ENCODE measurements at places on chromosomes 6 and 20.

GRCh38 chr20:11882651-11883050 is 35.0 kb upstream of the BTBD3 start:
- no peak for DNase-seq

DNA sequence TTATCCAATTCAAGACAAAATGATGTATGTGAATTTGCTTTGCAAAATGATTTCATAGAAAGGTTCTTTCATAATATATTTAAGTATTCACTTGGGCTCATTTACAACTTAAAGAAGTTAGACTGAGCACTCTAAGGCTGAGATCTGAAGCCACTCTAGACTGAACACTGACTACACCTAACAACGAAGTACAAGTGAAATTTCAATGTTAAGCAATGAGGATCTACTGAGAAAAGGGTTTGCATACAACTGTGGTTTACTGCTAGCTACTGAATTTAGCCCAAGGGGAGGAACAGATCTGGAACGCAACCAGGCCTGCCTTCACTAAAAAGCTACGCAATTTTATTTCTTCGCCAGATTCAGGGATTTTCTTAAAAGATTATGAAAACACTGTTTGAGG is 106.4 kb downstream of the MBOAT1 start:
- DNase-seq, result no peak

- DNase-seq, result no peak
Measured at GRCh38 chr6:113574147-113574546, 283.0 kb upstream of the MARCKS start.

GRCh38 chr20:47501116-47501481 is 588 bp upstream of the NCOA3 start:
- DNase-seq, result no peak

GRCh38 chr20:41452226-41452625 is 85.6 kb upstream of the EMILIN3 start:
- no peak for DNase-seq

DNA sequence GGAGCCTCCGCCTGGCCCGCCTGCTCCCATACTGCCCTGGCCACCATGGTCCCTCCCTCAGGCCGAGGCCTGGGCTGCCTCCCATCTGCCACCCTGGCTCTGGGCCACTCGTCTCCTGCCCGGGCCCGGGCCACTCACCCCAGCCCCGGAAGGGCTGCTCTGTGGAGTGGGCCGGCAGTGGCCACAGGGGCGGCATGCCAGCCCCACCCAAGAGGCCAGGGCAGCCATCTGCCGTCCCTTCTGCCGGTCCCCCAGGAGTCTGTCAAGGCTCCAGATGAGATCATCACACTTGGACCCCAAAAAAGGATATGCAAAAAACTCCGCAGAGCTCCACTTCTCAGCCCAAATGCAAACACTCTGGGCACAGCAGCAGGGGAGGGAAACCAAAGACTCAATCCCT is 23.8 kb upstream of the TLDC2 start:
- DNase-seq, result no peak

- DNase-seq, result no peak
Measured at GRCh38 chr20:61964675-61965605, 100.7 kb downstream of the TAF4 start.

- DNase-seq, result no peak
Measured at GRCh38 chr6:55034752-55035151, 139.6 kb upstream of the HCRTR2 start.

DNA sequence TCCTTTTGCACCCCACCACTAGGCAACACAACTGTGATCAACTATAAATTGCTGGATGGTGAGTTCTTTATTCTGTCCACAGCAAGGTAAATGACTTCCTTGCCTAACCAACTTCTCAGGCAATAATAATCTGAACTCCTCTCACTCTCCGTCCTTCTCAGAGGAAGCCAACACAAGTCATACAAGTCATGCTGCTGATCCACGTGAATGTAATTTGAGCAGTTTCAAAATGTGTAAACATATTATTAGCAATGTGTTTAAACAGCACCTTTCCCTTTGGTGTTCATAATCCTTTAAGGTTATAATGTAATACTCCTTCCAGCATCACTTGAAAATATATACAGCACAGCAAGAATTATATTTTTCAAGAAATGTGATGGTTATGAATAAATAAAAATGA is 127.9 kb downstream of the QRSL1 start:
- DNase-seq, result no peak

DNA sequence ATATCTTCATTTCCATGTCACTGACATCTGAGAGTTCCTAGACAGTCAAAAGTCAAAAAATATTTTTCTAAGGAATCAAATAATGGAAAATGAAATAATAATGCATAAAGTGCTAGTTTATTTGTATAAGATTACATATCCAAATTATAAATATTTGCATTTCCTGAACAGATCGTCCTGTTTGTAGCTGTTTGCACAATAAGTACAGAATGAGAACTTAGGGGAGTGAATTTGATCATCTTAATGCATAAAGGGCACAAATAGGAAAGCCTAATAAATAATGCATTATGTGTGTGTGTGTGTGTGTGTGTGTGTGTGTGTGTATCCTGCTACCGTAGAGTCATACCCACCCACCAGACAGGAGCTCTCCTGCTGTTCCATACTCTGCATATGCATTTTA is 521.0 kb upstream of the EPHA7 start:
- DNase-seq, result no peak

GRCh38 chr6:150486048-150486447 is 113.6 kb upstream of the PLEKHG1 start:
- no peak for DNase-seq

- no peak for DNase-seq
Measured at GRCh38 chr20:57837208-57838035, 127.6 kb upstream of the PMEPA1 start.

GRCh38 chr6:111872401-111873177 is 663 bp downstream of the FYN start:
- DNase-seq, result peak; percentile 67

Data from stimulated activated CD4-positive, alpha-beta T cell treated with anti-CD3 and anti-CD28 coated beads, Interleukin-4, amount 100 ng/mL, for 1 hour (primary cell).